ENCODE measurements at places on chromosomes 13 and 19.

- DNase-seq, result no peak
These were observed 687.8 kb downstream of the DIAPH3 start for GRCh38 chr13:59475911-59476310.

- no peak for DNase-seq
These were observed 5.4 kb downstream of the CCDC61 start for GRCh38 chr19:46000491-46001246.

DNA sequence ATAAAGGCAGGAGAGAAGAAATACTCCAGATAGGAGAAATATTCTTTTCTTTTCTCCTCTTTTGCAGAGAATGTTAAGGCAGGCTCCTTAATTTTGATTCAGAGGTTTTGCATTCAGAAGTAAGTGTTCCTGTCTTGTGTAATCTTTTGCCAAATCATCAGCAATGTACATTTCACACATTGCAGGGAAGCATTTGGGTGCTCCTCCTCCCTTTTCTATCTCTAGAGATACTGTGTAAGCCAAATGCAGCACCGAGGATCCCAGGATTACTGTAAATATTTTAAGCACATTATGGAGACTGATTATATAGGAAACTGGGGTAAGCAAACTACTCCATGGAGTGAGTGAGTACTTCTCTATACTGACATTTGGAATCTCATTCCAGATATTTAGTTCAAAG is 7.2 kb downstream of the ATP8A2 start:
- no peak for DNase-seq

DNA sequence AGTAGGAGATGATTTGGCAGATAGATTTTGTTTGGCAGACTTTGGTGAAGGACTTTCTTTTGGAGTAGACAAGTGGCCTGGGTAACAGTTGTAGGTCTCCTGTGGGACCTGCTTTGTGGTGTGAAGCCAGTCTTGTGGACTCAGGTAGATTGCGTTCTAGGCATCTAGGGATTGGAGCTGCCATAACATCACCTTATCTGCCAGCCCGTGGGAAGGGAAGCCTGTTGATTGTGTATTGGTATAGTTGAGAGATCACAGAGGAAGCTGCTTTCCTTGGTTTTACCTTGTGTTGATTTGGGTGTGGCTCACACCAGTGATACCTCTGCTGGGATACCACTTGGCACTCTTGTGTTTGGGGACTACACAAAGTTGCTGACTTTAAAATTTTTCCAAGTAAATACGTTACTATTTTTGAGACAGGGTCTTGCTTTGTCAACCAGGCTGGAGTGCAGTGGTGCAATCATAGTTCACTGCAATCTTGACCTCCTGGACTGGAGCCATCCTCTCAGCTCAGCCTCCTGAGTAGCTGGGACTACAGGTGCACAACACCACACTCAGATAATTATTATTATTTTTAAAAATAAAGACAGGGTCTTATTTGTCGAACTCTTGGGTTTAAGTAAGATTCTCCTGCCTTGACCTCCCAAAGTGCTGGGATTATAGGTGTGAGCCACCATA is 7.8 kb downstream of the HNRNPM start:
- no peak for DNase-seq

- DNase-seq, result no peak
These were observed 1703.2 kb downstream of the EFNB2 start for GRCh38 chr13:104832231-104832630.

DNA sequence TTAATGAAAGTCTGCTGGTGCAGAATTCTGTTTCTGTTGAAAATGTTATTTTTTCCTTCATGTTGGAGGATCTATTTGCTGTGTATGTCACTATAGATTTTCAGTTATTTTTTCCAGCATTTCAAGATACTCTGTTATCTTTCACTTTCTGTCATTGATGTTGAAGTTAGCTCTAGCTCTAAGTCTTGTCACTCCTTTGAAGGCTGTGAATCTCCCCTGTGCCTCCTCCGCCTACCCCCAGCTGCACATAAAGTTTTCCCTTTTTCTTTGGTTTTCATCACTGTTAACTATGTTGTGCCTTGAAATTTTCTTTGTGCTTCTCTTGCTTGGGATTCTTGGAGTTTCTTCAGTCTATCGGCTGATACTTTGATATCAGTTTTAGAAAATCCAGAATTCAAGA is 20.8 kb downstream of the URI1 start:
- DNase-seq, result no peak

- DNase-seq, result no peak
These were observed 90.2 kb downstream of the ATP11A start for GRCh38 chr13:112779856-112780604.

DNA sequence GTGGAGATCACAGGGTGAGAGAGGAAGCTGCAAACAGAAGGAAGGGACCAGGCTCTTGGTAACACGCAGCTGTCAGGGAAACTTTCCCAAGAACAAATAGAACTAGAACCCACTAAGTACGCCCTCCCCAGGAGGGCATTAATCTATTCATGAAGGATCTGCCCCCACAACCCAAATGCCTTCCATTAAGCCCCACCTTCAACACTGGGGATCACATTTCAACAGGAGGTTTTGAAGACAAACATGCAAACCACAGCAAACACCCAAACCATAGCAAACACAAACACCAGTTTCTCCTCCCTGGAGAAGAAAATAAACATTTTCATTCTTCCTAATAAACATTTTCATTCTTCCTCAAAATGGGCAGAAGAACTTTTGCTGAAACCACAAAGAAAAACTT is 329.6 kb downstream of the EFNB2 start:
- DNase-seq, result no peak

- DNase-seq, result no peak
These were observed 25.7 kb downstream of the DIAPH3 start for GRCh38 chr13:60137911-60138560.

GRCh38 chr19:1847684-1848398 is 442 bp downstream of the REXO1 start:
- DNase-seq, result no peak

DNA sequence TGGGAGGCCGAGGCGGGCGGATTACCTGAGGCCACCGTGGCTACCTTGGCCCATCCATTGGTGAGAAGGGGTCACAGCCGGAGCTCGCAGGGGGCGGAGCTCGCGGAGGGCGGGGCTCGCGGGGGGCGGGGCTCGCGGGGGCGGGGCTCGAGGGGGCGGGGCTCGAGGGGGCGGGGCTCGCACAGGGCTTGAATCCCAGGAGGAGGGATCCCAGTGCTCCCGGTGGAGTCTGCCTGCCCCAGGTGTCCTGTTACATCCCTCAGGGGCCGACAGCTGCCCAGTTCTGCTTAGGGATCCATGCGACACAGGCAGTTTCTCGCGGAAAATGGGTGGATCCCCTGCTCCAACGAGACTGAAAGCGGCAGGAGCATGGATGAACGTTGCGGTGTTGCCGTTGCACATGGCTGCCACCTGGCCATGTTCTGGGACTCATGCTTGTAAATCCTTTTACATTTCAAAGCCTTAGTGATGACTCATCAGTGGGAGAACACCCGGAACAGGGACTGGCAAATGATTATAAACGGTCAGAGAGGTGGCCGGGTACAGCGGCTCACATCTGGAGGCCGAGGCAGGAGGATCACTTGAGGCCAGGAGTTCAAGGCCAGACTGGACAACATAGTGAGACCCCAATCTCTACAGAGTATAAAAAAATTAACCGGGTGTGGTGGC is 25.1 kb downstream of the TMPRSS9 start:
- DNase-seq, result peak; percentile 40

GRCh38 chr13:105365831-105366230 is 1169.6 kb downstream of the EFNB2 start:
- no peak for DNase-seq

DNA sequence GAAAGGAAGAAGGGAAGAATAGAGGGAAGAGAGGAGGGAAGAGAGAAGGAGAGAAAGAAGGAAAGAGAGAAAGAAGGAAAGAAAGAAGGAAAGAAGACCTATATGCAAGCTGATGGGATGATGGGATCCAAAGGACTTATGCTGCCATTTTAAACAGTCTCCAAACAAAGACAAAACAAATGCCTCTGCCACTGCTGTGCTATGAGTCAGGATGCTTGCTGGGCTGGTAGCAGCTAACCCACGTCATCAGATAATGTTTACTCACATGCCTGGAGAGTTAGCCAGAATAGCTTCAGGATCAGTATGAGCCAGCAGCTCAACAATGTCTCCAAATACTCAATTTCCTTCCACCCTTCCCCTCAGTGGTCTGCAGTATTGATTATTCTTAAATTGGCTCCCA is 12.0 kb upstream of the ZNF274 start:
- no peak for DNase-seq

DNA sequence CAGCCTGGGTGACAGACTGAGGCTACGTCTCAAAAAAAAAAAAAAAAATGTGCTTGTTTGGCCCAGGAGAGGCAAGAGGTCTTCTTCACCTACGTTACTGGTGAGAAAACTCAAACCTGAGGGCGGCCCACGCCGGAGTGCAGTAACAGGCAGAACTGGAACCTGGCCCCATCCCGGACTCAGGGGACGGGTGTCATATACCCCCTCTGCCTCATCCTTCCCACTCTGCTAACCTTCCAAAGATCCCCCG is 414 bp upstream of the ADAT3 start:
- no peak for DNase-seq

- no peak for DNase-seq
These were observed 220.0 kb upstream of the SGCG start for GRCh38 chr13:22960827-22961226.

DNA sequence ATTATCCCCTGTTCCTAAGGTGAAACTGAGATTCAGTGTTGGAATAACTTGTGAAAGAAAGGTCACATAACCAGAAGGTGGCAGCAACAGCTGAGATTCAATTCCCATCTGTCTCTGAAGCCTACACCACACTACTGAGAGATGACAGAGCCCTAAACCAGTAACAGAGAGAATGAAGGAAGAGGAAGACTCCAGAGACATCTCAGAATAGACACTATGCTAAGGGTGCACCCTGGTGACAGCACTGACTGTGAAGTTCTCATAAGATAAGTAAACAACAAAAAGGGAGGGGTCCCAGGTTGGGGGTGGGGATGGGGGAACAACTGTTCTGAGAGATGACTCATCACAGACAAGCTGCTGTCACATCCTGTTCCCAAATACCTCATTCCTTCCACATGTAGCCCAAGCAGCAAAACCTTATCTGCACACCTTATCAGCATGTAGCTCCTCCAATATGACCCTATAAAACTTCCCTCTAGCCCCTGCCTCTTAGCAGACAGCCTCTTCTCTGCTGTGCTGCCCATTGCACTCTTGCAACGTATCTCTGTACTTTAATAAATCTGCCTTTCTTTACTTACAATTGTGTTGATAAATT is 46.5 kb downstream of the UTP14C start:
- no peak for DNase-seq

DNA sequence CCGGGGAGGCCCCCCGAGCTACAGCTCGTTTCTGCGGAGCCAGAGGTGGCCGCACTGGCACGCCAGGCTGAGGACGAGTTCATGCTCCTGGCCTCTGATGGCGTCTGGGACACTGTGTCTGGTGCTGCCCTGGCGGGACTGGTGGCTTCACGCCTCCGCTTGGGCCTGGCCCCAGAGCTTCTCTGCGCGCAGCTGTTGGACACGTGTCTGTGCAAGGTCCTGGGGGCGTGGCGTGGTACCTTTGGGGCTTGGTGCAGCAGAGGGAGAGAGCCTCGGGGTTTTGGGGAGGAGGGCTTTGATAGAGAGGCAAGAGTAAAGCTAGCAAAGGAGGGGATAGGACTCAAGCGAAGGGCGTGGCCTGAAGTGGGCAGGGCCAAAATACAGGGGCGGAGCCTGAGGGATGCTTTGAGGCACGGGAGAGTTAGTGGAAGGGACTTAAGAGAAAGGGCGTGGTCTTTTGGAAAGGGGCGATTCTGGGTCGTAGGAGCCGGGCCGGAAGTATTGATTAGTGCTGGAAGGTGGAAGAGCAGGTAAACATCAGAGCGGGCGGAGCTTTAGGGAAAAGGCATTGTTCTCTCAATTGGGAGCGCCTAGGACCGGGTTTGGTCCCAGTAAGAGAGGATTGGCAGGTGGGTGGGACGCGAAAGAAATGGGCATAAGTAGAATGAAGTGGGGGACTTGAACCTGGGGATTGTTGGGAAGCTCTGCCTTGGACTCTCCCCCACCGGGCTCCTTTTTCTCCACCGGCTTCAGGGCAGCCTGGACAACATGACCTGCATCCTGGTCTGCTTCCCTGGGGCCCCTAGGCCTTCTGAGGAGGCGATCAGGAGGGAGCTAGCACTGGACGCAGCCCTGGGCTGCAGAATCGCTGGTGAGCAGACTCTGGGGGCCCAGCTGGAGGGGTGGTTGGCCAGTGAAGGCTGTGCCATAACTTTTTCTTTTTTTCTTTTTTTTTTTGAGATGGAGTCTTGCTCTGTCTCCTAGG is 1.2 kb downstream of the PPM1N start:
- no peak for DNase-seq

- peak; percentile 23 for DNase-seq
These were observed 82.8 kb upstream of the MRI1 start for GRCh38 chr19:13681509-13681908.

DNA sequence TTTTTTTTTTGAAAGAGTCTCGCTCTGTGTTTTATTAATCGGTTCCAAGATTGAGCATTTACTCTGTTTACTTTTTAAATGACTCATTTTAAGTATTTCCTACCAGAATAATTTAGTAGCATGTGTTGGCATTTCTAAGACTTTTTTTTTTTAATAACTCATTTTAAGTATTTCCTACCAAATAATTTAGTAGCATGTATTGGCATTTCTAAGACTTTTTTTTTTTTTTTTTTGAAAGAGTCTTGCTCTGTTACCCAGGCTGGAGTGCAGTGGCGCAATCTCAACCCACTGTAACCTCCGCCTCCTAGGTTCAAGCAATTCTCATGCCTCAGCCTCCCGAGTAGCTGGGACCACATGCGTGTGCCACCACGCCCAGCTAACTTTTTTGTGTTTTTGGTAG is 13.1 kb downstream of the SETDB2 start:
- peak; percentile 30 for DNase-seq

DNA sequence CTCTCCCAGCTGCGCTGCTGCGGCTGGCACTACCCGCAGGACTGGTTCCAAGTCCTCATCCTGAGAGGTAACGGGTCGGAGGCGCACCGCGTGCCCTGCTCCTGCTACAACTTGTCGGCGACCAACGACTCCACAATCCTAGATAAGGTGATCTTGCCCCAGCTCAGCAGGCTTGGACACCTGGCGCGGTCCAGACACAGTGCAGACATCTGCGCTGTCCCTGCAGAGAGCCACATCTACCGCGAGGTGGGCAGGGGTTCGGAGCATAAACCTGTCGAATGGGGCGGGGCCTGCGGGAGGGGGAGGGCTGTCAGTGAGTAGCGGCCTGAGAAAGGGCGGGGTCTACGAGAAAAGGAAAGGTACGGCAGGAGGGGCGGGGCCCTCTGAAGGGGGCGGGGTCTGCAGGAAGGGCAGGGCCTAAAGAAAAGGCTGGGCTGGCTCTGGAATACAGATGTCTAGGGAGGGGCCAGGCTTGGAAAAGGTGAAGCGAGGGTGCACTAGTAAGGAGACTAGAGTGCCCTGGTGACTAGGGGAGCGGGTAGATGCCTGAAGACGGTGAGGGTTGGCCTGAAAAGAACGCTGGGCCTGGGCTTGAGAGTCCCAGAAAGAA is 3.6 kb downstream of the CD37 start:
- DNase-seq, result no peak
